ENCODE measurements at places on chromosomes 13 and 19.
A peak's percentile ranks its signal among the peaks of the same experiment; 100 is the strongest.

DNA sequence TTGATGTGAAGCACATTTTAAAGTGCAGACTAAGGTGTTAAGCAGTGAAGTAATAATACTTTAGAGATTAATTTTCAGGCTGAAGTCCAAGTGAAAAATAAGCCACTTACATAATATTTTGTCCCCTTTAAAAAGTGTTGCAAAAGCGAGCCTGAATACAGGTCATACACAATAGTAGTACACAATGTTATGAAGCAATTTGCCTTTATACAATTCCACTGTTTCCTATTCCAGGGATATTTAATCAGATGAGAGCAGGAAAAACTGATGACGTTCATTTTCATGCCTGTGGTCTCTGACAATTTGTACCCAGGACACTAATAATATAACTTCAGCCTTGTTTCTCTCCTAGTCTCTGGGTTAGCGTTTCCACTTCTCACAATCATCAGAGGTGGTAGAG lies 916.7 kb downstream of the PCDH9 start:
- DNase-seq = no peak

DNA sequence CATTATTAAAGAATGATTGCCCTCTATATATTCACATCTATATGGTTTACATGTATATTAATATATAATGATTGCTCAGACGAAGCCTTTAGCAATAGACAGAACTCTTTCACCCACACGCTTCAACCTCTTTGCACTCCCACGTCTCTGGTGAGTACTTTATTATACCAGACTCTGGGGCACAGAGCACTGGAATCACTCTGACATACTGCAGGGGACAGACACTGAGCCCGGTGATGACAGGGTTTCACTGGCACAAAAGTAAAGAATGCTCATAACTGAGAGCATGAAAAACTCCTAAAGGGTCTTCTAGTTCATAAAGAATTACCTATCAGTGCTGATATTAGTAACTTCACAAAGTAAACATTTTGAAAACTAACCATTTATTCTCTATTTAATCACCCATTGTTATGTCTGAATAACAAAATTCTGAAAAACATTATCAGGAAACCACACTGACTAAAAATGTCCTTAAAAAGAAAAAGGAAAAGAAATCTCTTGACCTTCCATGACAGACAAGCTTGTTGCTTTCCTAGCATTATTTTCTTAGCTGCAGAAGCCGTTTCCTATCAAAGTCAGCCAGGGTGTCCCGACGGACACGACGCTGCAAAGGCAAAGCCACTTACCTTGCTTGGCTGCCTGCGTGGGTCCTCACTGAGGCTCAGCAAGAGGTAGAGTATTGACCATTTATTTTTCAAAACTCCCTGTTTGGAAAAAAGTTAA lies 29.1 kb downstream of the TUBGCP3 start:
- DNase-seq = peak; percentile 25

DNA sequence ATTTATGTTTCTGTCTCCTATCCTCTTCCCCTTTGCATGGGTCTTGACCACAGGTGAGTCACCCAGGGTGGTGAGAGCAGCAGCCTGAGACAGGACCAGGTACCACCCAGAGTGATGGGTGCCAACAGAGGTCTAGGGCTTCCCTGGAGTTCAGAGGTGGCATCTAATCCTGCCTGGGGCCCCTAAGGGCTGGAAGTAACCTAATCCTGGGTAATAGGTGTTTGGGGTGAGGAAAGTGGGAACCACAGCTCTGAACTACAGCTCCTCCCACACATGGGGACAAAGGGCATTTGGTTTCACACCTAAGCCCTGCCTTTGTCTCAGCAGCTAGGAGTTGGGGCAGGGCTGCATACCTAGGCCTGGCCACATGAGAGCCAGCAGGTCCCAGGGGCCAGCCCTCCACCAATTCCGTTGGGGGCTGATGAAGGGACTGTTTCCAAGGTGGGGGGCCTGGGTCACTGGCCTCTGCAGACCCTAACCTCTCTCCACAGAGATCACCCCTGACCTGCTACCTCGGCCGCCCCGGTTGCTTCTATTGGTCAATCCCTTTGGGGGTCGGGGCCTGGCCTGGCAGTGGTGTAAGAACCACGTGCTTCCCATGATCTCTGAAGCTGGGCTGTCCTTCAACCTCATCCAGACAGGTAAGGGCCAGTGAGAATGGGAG lies 8.0 kb downstream of the SPHK2 start:
- no peak for DNase-seq

DNA sequence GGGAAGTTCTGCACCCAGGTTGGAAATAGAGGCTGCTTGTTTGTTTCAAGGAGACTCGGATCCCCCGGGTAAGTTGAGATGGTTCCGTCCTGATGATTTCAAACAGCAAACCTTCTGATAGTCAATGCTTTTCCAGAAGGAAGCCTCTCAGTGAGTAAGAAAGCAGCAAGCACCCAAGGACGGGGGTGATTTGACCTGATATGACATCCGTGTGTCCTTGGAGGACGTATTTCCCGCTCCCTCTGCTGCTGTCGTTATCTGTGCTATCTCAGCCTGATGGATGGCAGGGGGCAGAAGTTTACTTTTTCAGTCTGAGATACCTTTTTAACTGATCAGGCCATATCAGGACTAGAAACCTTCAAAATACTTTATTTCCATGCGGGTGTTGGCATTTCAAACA lies 5.7 kb upstream of the GGACT start:
- DNase-seq = no peak

- DNase-seq = no peak
Observed at GRCh38 chr19:3202346-3202745, 16.6 kb downstream of the NCLN start.

DNA sequence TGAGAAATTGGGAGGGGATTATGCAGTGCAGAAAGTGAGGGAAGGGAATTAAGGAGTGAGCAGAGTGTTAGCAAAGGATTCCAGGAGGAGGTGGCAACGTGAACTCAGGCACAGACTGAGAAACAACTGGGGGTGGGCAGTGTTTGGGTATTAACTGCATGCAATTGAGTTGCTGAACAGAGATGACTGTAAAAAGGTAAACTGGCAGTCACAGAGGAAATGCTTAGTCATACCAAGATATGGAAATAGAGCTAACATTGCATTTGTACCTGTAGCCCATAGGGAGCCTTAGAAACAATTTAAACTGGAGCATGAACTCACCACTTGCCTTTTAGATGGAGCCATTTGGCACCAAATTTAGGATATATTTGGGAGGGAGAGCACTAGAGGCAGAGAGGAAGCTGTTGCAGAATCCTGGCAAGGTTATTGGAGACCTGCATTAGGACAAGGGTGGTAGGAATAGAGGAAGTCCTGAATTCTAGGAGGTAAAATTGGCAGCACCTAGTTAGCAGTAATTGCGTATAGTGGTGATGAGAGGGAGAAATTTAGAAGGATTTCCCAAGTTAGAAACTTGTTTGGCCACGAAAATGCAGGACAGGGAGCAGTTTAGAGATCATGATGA lies 100.6 kb upstream of the FRY start:
- no peak for DNase-seq

DNA sequence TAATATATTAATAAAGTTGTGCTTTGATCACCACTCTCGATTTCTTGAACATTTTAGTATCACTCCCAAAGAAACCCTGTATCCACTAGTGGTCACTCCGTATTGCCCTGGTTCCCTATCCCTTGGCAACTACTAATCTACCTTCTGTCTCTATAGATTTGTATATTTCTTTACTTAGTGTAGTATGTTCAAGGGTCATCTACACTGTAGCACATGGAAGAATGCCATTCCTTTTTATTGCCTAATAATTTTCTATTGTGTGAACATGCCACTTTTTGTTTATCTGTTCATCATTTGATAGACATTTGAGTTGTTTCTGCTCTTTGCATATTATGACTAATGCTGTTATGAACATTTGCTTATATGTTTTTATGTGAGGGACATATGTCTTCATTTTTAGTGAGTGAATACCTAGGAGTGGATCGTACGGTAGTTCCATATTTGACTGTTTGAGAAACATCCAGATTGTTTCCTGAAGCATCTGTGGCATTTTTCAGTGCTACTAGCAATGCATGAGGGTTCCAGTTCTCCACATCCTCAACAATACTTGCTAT lies 254.0 kb downstream of the GPC6 start:
- no peak for DNase-seq

- DNase-seq = no peak
Observed at GRCh38 chr13:80006940-80007339, 334.0 kb downstream of the SPRY2 start.

DNA sequence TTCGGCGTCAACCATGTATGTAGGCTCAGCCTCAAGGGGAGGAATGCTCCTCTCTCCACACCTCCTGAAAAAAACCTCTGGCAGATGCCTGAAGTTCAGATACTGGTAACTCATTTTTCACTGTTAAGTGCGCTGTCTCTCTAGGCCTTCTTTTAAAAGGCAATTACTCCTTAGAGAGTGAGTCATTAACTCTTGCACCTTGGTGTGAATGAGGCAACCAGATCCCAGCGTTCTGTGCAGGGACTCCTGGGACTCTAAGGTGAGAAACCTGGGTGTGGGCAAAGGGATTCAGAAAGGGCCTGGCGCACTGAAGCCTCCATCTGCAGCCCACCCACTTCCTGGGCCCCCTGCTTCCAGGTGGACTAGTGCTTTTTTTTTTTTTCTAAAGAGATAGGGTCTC lies 71.7 kb downstream of the SIAH3 start:
- no peak for DNase-seq

- no peak for DNase-seq
Observed at GRCh38 chr19:4593409-4593851, 33.9 kb upstream of the SEMA6B start.

DNA sequence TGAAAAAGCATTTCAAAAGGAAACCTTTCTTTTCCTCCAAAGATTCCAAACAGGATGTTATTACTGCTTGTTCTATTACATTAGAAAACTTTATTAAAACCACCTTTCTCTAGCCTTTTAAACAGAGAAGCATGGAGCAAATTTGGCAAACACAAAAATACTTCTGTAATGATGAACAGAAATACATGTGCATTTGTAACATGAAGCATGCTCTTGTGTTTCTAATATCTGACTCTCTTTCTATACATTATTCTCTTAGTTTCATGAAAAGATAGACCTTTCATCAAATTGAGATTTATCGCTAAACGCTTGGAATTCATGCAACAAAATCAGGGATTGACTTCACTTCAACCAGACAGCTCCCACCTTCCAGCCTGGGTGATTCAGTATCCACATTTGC lies 152.8 kb upstream of the IRS2 start:
- no peak for DNase-seq

DNA sequence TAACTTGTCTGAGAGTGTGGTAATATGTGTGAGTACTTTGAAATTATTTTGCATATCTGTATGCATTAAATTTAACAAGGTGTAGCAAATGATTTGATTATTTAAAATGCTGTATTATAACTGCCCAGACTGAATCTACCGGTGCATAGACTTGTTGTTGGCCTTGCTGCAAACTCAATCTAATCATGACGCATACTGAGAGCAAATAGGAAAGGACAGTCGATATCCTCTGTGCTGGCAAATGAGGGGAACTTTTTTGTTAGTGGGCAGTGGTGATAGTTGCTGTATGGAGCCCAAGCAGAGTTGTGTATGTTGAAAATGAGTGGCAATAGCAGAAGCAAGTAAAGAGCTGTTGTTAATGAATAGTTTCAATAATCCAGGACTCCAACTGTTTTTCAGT lies 127.4 kb downstream of the LMO7 start:
- no peak for DNase-seq

DNA sequence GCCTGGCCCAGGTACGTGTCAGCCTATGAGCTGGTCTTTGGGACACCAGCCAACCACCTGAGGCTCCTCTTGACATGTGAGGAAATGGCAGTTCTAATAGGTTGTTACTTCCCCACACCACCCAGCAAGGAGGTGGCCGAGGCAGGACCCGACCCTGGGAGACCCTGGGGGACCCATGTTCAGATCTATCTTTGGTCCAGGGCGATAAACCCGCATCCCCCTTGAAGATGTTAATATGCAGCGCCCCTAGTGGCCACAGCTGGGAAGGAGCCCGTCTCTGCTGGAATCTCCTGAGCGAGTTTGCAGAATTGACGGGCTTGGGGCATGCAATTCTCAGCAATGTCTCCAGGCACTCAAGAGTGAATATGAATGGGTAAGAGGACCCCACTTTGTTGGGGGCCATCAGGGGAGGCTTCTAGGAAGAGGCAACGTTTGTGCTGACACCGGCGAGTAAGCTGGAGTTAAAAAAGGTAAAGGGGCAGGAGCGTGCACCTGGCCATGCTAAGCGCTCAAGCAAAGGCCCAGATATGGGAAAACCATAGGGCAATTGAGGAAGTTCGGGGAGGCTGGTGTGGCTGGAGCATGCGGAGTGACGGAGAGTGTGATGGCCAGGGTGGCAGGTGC lies 1.5 kb upstream of the MYO1F start:
- no peak for DNase-seq

DNA sequence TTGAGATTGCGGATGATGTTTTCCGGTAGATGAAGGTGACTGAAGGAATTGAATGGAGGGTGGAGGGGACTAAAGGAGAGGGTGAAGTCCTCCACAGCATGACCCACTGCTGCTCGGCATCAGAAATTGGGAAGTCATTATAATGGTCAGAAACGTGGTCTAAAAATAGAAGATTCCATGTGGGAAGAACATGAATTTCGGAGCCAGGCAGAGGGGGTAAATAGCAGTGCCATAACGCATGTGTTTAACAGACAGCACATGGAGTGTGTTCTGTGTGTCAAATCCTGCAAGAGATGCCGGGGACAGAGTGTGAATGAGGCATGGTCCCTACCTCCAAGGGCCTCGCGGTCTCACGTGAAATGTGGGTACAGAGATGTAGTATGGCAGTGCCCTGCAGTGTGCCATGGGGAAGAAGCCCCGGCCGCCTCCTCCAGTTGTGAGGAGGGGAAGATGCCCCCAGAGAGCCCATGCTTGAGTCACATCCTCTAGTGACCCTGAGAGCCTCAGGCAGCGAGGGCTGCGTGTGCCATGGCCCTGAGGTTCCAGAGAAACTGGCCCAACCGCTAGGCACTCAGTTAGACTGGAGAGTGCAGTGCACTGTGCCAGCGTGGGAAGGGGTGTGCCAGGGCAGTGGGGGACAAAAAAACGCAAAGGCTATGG lies 106.1 kb downstream of the COL4A2 start:
- no peak for DNase-seq

DNA sequence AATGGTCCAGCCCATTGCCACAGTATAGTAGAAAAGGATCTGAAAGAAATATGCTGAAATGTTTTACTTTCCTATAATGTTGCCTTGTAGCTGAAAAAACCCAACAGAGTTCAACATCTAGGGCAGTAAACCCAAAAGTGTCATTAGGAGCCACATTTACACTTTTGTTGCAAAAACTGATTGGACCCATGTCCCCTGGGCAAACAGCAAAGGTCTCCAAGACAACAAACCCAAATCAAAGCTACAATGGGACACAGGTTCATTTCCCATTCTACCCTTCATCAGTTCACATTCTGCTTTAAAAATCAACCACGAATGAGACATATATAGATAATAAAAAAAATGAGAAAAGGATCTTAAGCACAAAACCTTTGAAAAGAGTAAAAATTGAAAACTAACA lies 744.8 kb downstream of the PCDH17 start:
- no peak for DNase-seq

DNA sequence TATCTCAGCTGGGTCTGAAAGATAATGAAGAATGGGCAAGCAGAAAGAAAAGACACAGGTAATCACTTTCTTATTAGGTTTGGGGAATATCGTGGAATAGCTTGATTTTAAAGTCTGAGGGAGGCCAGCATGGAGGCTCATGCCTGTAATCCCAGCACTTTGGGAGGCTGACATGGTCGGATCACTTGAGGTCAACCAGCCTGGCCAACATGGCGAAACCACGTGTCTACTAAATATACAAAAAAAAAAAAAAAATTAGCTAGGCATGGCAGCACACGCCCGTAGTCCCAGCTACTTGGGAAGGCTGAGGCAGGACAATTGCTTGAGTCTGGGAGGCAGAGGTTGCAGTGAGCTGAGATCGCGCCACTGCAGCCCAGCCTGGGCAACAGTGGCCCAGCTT lies 1.5 kb upstream of the PAFAH1B3 start:
- DNase-seq = no peak

Measured in putamen (tissue), 1 donor.